Osteoblast (primary cell): ENCODE measurements at places on chromosomes 12 and 14. TPM values are rescaled to one million over a fixed set of nuclear protein-coding genes. Genes with fewer than 3 reads are reported as not detected.

The MFAP5 gene
- 57.9 and 88.4 TPM in 2 replicates for total RNA-seq

The TAS2R42 gene
- not detected in 2 replicates for total RNA-seq

The EID3 gene
- total RNA-seq, result 14.4 and 19.2 TPM in 2 replicates

The KRT1 gene
- not detected in 2 replicates for total RNA-seq

The PLEKHG7 gene
- not detected in 2 replicates for total RNA-seq

The NACA gene
- total RNA-seq, result 808 and 845 TPM in 2 replicates

The CLEC4E gene
- not detected in 2 replicates for total RNA-seq

DNA sequence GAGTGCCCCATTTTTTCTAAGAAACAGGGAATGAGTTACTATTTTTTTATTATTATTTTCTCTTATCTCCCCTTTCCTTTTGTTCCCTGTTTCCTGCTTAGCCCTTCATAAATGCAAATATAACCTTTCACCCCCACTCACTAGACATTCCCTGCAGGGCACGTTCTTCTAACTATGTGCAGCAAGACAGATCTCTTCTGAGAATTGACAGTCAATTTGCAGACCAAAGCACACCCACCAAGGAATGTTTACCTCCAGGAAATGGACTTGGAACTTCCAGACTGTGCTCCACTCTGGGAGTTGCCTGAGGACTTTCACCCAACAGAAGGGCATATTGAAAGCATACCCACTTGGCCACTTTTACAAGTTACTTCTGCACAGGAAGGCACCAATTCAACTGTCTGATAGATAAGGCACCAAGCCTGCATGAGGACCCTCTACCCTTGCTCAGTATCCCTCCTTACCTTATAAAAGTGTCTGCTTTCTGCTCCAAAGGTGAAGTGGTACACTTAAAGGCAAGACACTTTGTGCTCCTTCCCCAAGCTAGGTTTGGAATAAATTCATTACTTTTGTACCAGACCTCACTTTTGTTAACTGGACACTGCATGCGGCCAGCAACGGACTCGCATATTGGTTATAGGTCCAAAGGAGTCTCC is 6.5 kb downstream of the TAS2R19 start:
- no peak for DNase-seq

DNA sequence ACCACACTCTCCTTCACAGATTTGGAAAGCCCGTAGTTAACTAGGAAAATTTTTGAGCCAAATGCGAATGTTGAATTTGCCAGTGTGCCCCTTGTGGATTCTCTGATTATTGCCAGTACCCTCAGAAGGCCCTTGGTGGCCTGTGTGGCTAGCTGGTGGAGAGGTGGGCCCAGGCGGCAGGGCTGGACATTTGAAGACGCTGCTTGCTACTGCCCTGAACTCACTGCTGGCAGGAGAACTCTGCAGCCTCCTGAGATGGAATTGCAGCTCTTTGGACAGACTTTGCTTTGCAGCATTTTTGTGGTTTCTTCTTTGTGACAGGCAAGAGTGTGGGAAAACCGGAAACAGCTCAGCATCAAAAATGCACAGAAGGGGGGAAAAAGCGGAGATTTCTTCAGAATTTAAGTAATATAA is 97.6 kb downstream of the TGFB3 start:
- peak; percentile 66 for DNase-seq

DNA sequence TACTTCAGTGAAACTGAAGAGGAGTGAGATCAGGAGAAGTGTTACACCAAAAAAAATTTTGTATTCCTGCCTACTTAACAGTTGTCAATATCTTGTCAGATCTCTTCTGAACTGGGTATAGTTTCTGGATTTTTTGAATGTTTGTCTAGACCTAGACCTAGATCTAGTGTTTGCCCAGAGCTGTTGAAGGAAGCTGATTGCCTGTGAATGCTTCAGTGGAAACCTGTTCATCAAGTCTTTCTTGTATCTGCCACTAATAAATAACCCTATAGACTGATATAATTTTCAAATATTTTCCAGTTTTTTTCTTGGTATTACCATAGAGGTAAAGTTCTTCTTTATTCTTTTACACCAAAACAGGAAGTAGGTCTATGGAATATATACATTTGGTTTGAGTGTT is 781.5 kb upstream of the FBXO33 start:
- no peak for DNase-seq

DNA sequence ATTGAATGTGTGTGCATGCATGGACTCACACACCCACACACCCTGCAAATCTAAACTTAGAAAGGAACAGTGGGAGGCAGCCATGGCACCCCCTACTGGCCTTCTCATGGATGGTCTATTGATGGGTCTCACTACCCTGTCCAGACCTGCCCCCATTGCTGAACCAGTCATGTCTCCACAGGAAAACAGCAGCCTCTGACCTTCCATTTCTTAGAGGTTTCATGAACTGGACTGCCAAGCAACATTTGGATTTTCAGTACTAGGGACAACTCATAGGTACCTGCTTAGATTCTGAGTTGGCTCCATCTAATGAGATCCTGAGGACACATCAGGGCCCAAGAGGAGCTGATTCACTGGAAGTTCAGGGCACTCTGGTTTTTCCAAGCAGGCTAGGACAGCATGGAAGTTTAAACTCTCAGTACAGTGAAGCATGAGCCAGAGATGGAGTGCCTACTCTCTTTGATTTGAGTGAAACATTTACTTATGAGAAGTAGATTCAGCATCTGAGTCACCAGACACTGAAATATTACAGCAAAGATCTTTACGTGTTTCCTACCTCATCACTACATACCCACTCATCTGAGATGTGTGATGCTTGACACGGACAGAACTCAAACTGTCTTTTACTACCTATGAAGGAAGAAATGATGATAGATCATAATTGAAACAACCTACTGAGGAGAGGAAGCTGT is 98.9 kb upstream of the PLEKHG7 start:
- DNase-seq, result no peak

GRCh38 chr12:131189781-131190180 is 236.1 kb downstream of the ADGRD1 start:
- no peak for DNase-seq

DNA sequence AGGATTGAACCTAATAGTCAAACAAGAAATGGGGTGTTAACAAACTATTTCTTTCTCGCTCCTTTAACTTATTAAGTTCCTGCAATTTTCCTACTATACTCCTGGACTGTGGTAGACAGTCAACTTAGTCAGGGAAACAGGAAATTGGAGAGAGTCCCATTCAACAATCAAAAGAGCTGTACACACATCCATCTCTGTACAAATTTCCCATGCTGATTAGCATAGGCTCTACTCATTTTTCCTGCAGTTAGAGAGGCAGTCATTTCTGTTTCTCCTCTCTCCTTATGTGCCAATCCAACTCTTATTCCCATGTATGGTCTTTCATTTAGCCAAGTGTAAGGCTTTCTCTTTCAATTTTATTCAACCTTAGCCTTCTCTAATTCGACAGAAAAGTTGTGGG is 1168.5 kb upstream of the FLRT2 start:
- DNase-seq, result no peak

- DNase-seq, result no peak
Observed at GRCh38 chr14:54947230-54947629, 44.6 kb upstream of the GCH1 start.

DNA sequence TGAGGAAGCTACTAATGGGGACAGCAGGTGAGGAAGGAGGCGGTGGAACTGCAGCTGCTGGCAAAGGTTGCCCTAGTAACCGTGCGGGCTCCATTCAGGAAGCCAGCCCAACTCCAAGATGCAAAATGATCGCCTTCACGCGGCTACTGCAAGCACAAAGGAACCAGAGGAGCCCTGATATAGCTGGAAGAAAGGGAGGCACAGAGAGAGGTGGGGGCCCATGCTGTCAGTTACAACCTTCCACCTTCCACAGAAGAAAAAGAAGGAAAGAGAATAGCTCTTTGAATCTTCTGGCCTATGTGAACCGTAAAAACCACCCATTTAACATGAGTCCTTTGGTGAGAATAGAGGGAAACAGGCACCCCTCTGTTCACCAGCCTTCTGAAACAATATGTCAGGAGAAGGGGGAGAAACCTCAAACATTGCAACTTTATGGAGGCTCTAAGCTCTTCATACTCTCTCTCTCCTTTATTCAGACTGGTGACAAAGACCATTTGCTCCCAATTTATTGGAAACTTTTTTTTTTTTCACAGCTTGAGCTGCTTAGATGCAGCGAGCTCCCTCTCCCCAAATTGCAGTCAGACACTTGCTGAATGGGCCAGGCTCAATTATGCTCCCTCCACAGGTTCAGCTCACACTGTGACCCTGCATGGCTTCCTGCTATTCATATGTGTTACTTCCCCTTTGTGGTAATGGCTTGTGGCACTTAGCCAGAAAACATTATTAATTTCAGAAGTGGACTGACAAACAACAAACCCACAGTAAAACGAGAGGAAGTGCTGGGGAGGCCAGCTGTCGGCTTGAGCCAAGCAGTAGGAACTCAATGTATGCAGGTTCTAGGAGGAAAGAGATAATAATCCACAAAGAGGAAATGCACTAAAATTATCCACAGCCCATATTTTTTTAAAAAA is 6.2 kb downstream of the DUSP6 start:
- no peak for DNase-seq

GRCh38 chr12:6461401-6462233 is 8.9 kb downstream of the VAMP1 start:
- DNase-seq, result no peak

DNA sequence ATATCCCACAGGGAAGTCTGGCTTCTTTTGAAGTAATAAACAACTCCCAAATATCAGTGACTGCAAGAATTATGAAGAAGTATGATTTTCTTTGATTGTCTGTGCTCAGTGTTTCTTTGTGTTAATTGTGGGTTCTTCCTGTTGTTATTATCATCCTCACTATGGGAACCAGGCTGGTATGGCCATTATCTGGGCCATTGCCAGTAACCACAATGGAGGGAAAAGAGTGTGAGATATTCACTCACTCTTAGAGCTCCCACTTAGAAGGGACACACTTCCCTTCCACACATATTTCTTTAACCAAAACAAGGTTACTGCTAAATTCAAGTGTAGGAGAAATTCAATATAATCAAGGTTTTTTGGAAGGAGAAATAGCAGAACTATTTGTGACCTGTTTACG is 503.7 kb downstream of the SLC6A15 start:
- no peak for DNase-seq

- DNase-seq, result peak; percentile 38
Observed at GRCh38 chr12:82009524-82009923, 250.4 kb upstream of the PPFIA2 start.

DNA sequence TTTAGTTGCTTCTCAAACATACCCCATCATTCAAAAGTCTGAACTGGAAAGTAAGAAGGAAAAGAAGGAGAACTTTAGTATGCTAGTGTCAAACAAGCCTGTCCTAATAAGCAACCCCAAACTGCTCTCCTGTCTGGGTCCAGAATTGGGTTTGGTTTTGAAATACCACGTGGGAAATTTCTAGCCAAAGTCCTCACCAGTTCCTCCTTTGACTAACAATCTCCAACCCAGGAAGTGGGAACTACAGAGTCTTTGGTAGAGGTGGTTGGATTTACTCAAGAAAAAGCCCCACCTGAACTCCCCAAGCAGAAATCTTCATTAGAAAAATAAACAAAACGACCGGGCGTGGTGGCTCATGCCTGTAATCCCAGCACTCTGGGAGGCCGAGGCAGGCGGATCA is 17.4 kb upstream of the EIF4B start:
- no peak for DNase-seq

- DNase-seq, result peak; percentile 73
Observed at GRCh38 chr12:93741659-93742109, 64.5 kb downstream of the CRADD start.

GRCh38 chr12:102016472-102016871 is 45.3 kb downstream of the WASHC3 start:
- DNase-seq, result no peak

DNA sequence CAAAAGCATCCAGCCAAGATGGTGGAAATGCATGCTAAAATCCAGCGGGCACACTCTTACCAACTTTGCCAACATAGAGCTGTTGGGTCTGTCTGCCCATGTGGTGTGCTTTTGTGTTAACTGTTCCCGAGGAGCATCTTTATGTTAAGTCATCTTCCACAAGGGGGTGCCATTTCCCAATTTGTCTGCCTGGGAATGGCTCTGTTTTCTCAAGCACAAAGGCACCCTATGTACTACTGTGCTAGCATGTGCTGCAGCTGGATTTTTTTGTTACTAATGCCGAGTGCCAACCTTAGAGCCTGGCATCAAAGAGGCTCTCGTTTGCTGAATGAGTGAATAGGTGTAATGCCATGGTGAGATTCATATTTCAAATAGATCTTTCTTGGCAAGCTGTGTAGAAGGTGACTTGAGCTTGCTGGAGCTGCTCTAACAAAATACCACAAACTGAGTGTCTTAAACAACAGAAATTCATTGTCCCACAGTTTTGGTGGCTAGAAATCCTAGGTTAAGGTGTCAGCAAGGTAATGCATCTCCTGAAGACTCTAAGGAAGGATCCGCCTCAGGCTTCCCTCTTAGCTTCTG is 74.3 kb downstream of the TRHDE start:
- DNase-seq, result peak; percentile 14

DNA sequence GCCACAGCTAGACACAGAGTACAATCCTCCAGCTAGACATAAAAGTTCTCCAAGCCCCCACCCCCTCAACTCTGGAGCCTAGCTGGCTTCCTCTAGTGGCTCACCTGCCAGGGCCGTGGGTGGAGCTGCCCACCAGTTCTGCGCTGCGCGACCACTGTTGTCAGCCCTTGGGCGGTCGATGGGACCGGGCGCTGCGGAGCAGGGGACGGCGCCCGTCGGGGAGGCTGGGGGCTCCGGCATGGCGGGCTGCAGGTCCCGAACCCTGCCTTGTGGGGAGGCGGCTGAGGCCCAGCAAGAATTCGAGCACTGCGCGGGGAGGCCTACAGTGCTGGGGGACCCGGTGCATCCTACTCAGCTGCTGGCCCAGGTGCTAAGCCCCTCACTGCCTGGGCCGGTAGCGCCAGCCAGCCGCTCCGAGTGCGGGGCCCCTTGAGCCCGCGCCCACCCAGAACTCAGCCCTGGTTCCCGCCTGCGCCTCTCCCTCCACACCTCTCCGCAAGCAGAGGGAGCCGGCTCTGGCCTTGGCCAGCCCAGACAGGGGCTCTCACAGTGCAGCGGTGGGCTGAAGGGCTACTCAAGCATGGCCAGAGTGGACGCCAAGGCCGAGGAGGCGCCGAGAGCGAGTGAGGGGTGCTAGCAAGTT is 51.0 kb downstream of the RTN1 start:
- peak; percentile 25 for DNase-seq

GRCh38 chr12:109110988-109111495 is 5.3 kb upstream of the ACACB start:
- peak; percentile 85 for DNase-seq

GRCh38 chr14:70919774-70920173 is 12.5 kb downstream of the PCNX1 start:
- DNase-seq, result no peak

GRCh38 chr12:118549510-118549980 is 173.2 kb downstream of the SUDS3 start:
- DNase-seq, result no peak
